ENCODE measurements at places on chromosomes 11 and 22.
A peak's percentile ranks its signal among the peaks of the same experiment; 100 is the strongest.

GRCh38 chr22:23284504-23285033, 104.3 kb downstream of the BCR start:
- no peak for DNase-seq

DNA sequence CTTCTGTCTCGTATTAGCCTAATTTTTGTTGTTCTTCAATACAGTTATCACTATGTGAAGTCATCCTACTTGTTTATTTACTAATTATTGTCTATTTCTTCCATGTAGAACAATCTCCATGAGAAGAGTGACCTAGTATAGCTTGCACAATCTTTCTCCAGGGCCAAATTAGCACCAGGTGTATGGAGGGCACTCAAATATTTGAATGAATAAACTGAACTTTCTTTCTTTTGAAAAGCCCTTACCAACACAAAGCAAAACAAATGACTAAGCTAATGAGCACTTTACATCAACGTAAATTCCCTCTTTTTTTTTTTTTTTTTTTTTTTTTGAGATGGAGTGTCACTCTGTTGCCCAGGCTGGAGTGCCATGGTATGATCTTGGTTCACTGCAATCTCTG, 34.2 kb downstream of the ABTB2 start:
- no peak for DNase-seq

DNA sequence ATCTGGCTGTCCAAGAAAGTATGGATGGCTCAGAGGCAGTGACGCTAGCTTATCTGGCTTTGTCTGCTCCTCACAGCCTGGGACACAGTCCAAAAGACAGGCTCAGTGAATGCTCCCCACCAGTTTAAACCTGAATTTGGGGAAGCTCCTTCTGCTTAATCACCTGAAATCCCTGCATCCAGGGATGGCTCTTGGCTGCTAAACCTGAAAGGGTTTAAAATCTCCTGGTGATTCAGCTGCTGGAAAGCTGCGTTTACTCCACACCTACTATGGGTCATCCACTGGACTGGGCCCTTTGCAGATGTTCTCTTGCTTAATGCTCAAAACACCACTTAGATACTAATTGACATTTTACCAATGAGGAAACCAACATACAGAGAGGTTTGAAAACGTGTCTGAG, 302.0 kb upstream of the NARS2 start:
- no peak for DNase-seq

GRCh38 chr11:2508793-2509192, 64.0 kb downstream of the KCNQ1 start:
- DNase-seq = no peak

DNA sequence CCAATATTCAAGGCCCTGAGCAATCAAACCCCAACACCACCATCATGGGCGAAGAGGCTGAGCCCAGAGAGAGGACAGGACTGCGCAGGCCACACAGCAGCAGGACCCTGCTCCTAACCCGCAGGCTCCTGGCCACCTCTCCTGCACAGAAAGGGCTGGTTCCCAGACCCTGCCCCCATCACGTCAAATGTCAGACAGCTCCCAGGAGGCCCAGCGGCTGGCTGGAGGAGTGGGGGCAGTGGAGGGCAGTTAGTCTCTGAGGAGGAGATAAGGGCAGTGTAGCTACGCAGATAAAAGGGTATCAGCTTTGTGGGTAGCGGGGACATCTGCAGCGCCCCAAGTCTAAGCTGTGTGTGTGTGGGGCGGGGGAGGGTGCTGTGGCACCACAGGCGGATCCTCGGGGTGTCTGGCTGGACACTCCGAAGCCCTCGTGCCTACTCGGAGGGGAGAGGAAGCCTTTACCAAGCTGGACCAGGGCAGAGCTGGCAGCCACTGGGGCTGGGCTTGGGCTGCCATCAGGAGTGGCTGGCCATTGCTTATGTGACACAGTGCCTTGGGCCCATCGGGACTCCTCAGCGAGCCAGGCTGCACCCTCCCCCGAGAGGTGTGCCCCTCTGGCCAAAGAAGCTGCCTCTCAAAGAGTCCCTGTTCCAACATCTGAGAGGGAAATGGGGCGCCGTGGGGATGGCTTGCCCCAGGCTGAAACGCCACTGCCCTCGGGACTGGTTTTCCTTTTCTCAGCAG, 21.5 kb downstream of the FADS3 start:
- no peak for DNase-seq

DNA sequence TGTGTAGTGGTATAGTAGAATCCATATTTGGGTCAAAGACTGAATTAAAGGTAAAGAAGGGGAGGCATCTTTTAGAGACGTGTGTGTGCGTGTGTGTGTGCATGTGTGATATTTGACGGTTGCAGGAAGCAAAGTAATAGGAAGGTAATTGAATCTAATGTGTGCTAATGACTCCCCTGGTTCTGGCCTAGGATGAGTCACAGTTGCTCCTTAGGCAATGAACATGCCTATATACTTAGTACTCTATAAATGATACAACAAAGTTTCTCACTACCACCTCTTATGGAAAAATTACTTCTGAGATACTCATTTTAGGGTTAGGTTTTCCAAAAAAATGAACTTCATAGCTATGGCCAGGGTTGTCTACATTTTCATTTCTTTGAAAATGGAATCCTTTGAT, 409.6 kb downstream of the GUCY1A2 start:
- no peak for DNase-seq

GRCh38 chr11:36186340-36187175, 102.7 kb downstream of the COMMD9 start:
- no peak for DNase-seq

DNA sequence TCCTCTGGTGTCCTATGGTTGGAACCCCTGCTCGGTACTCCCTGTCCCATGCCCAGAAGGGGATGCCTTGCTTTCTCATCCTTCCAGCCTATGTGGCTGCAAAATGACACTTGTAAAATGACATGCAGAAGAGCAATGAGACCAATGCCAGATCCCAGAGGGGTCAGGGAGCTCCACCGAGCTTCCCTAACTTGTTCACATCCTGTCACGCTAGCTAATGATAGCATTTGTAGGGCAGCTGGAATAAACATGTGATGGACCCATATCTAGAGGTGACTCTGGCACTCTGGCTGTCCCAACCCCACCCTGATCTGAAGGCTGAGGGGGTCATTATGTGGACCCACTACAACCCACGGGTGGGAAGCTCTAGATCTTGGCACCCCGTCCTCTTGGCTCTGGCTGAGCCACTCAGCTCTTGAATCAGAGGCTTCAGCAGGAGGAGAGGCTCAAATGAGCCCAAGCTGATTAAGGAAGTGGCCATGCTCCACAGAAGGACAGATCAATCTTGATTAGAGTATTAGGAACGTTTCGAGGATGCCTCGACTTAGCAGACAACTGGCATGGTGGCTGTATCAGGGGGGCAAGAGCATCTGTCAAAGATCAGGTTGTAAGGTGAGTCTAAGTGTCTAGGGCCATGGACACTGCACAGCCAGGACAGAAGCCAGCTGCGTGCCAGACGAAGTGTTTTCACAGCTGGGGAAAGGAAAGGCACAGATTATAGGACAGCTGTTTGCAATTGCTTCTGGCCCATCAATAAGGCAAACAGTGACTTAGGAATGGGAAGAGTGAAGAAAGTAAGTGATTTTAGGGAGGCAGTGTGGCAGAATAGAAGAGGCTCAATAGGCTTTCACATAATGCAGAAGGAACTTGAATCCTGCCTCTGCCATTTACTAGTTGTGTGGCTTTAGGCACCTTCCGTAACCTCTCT, 182.8 kb downstream of the KIRREL3 start:
- no peak for DNase-seq

GRCh38 chr11:8006349-8006977, 19.3 kb downstream of the EIF3F start:
- no peak for DNase-seq

DNA sequence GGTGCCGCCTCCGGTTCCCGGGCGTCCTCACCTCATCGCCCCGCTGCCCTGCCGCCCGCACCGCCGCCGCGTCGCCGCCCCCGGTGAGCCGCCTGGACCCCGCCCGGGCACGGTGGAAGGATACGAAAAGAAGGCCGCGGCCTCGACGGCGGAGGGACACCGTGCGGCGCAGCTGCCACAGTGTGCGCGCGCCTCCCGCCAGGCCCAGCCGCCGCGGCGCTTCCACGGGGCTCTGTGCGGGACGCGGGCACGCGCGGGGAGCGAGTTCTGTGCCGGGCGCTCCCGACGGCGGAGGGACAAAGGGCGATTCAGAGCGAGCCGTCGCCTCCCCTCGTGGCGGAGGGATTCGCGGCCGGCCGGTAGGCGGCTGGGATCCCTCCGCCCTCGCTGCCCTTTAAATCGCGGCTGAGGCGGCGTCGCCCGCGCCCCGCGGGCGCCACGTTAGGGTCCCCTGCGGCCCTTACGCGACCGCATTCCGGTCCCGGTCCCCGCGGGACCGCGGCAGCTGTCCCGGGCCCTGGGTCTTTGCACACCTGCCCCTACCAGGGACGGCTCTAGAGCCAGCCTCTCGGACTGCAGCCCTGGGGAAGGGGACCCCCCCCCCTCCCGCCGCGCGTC, 568 bp upstream of the KMT5B start:
- DNase-seq = peak; percentile 86

GRCh38 chr11:134155456-134155855, 68.3 kb downstream of the NCAPD3 start:
- no peak for DNase-seq

DNA sequence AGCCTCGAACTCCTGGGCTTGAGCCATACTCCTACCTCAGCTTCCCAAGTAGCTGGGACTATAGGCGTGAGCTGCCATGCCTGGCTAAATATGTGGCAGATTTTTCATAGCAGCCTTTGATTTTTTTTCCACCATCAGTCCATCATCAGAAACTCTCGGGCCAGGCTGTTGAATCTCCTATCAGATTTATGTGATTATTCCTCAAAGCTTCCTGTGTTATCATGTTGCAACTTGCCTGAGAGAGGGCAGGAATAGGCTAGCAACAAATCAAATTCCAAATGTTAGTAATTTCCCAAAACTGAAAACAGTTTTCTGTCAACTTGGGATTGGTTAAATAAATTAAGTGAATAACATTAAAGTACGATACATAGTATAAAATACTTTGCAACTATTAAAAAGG, 3.4 kb downstream of the LRRC51 start:
- DNase-seq = no peak

DNA sequence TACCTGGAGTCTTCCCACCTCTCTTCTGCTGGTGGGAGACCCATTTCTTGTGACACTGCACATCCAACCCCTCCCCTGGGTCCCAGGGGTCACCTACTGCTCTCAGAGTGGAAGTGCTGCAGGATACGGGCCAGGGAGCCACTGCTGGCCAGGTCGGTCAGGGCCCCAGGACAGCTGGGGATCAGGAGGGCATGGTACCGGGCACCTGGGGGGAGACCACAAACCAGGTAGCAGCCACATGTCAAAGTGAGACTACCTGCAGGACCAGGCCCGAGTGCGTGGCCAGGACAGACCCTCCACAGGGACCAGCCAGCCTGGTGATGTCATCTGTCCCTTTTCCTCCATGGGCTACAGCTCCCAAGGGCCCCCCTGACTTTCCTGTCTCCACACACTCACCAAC, 3.9 kb downstream of the GATD1 start:
- no peak for DNase-seq
